ENCODE measurements at places on chromosomes 5 and 9.

DNA sequence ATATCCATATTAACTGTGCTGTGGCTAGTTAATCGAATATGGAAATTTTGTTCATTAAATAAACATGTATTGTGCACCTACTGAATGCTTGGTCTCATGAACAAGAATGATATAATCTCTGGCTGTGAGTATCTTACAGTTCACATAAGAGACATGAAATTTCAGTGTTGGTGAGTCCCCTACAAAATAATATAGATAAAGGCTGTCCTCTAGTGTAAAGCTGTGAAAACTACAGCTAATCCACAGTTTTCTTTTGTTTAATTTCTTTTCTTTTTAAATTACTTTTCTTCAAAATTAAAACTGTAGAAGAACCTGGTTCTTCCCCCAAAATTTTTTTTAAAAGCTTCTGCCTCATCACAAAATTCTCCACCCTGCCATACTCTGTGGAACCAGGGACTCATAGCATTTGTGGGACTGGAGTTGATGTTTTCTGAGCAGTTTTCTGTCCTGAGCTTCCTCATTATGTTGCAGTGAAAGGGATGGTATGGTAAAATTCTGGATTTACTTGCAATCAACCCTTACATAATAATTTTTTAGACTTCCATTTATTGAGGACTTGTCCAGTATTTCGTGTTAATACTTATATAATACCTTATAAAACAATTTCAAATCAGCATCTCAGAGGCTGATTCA is 135.0 kb downstream of the STK32A start:
- no peak for DNase-seq

DNA sequence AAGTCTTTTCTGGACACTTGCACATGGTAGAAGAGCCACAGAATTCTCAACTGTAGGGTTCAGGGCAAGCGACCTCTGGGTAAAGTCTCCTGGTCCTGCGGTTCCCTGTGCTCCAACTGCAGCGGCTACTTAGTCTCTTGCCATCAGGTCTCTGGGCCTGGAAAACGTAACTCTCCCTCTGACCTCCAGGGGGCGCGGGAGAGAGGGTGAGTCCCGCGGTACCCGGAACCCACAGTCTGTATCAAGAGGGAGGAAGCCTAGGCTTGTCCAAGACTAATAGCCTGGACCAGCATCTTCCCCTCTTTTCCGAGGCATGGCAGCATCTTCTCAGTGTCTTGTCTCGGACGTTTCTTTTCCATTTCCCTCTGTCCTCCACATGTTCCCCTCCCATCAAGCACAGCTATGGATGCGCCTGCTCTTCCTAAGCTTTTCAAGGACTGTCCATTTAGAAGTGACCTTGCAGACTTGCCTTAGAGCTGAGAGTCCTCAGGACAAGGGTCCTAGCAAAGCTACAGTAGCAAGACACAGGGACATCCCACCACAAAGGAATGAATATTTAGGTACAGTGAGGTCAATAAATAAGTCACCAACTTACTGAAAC is 59.3 kb downstream of the FSTL4 start:
- no peak for DNase-seq

- DNase-seq = no peak
These were observed 20.9 kb downstream of the CSF2 start for GRCh38 chr5:132094393-132095076.

DNA sequence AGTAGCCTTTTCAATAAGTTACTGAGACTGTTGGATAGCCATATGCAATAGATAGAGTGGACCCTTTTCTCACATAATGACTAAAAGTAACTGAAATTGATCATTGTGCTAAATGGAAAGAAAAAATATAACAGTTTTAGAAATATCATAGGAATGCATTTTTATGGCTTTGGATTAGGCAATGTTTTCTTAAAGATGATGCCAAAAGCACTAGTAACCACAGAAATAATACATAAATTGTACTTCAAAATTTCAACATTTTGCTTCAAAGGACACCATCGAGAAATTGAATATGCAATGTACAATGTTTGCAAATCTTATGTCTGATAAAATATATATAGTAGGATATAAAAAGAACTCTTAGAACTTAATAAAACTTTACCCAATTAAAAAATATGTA is 1267.5 kb upstream of the CDH9 start:
- DNase-seq = no peak
